ENCODE measurements at places on chromosomes 6 and 20. TPM values are rescaled to one million over a fixed set of nuclear protein-coding genes. Genes with fewer than 3 reads are reported as not detected.

FAM210B gene
- 24.7 TPM for total RNA-seq

BPIFB2 gene
- total RNA-seq, result 2.0 TPM

TRIM40 gene
- total RNA-seq, result not detected

CST8 gene
- total RNA-seq, result not detected

C6orf118 gene
- total RNA-seq, result not detected

DEFB124 gene
- total RNA-seq, result not detected

KIF6 gene
- total RNA-seq, result 0.24 TPM

SMLR1 gene
- total RNA-seq, result not detected

B3GALT4 gene
- total RNA-seq, result 16.9 TPM

TMEM217 gene
- 0.84 TPM for total RNA-seq

BTBD9 gene
- 13.4 TPM for total RNA-seq

RIMS4 gene
- 0.08 TPM for total RNA-seq

CLIC1 gene
- 372 TPM for total RNA-seq

C20orf141 gene
- not detected for total RNA-seq

SCUBE3 gene
- 0.12 TPM for total RNA-seq

LAMP5 gene
- not detected for total RNA-seq

MAFB gene
- total RNA-seq, result 55.9 TPM

GGTLC1 gene
- not detected for total RNA-seq

F13A1 gene
- total RNA-seq, result 2.8 TPM

TAF8 gene
- 13.8 TPM for total RNA-seq

OR2J3 gene
- not detected for total RNA-seq

C6orf141 gene
- 9.3 TPM for total RNA-seq

ZBTB9 gene
- total RNA-seq, result 5.5 TPM

APOBEC2 gene
- total RNA-seq, result not detected

SYNGAP1 gene
- 7.1 TPM for total RNA-seq

HEY2 gene
- total RNA-seq, result 1.6 TPM

DUSP15 gene
- total RNA-seq, result 0.64 TPM

MUC22 gene
- total RNA-seq, result 0.88 TPM

SASH1 gene
- total RNA-seq, result 65.2 TPM

ANGPT4 gene
- 0.08 TPM for total RNA-seq

PRELID3B gene
- 62.5 TPM for total RNA-seq

POM121L2 gene
- not detected for total RNA-seq

CNPY3 gene
- total RNA-seq, result 13.6 TPM

LTA gene
- total RNA-seq, result not detected

BPIFA2 gene
- not detected for total RNA-seq

ULBP1 gene
- 1.2 TPM for total RNA-seq

FBXO30 gene
- 3.8 TPM for total RNA-seq

GTSF1L gene
- not detected for total RNA-seq

HCK gene
- total RNA-seq, result 2.9 TPM

EPHA7 gene
- 0.12 TPM for total RNA-seq

PPIL1 gene
- total RNA-seq, result 25.5 TPM

SCRT2 gene
- not detected for total RNA-seq

PRDM1 gene
- total RNA-seq, result 94.1 TPM

TLDC2 gene
- 0.20 TPM for total RNA-seq

SIM1 gene
- total RNA-seq, result not detected

RUNX2 gene
- total RNA-seq, result 2.5 TPM

MUC21 gene
- 721 TPM for total RNA-seq

All from esophagus mucosa (tissue), 1 donor.